Heart right ventricle (tissue), 16 donors: ENCODE measurements at places on chromosomes 2 and 18. TPM values are rescaled to one million over a fixed set of nuclear protein-coding genes. Genes with fewer than 3 reads are reported as not detected.

- no peak overlapping the region for H3K27ac ChIP-seq
- H3K4me1 ChIP-seq, result peaks cover 3% of the 10 kb centered on the region
- no peaks in the 10 kb centered on the region for H3K27me3 ChIP-seq
- DNase-seq, result no peak
- no peak overlapping the region for H3K4me3 ChIP-seq
Measured at GRCh38 chr2:46036929-46037328, 260.3 kb upstream of the EPAS1 start.

- peaks cover 13% of the 10 kb centered on the region for H3K36me3 ChIP-seq
- H3K4me1 ChIP-seq, result peaks cover 33% of the 10 kb centered on the region
- no peak for DNase-seq
- H3K27me3 ChIP-seq, result no peaks in the 10 kb centered on the region
- peak overlapping the region; percentile 75 for H3K4me3 ChIP-seq
- peak overlapping the region; percentile 84 for H3K27ac ChIP-seq
Measured at GRCh38 chr2:241507430-241508239, 749 bp downstream of the STK25 start.

DNA sequence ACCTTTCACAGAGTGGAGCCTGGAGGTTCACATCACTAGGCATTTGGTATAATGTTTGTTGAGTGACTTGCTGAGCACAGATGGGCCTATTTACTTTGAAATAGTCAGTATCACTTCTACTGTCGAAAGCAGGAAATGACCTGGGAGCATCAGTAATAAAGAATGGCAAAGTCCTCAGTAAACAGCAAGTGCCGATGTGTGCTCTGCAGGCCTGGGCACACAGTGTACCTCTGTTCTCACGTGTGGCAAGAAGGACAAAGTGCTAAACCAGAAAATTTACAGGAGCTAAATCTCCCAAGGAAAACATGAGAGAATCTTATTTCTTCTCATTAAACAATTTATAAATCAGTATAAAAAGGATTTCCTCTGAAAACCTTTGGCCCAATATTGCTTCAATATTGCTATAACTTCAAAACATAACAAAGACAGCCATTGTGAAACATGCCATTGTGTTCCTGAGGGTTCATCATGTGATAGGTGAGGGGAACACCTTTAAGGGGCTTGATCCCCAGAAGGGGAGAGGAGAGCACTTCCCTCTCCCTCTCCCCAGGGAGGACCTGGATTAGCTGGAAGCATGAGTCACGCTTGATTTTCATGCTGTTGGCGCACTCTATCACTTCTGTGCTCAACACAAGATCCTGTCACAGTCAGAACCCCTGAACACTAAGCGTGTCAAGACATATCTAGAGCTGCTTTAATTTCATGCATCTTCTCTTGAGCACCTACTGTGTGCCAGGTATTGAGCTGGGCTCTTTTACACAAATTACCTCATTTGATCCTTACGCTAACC is 131.5 kb upstream of the SMAD2 start:
- H3K27me3 ChIP-seq, result no peaks in the 10 kb centered on the region
- H3K4me3 ChIP-seq, result no peak overlapping the region
- H3K4me1 ChIP-seq, result no peaks in the 10 kb centered on the region
- H3K36me3 ChIP-seq, result no peaks in the 10 kb centered on the region

DNA sequence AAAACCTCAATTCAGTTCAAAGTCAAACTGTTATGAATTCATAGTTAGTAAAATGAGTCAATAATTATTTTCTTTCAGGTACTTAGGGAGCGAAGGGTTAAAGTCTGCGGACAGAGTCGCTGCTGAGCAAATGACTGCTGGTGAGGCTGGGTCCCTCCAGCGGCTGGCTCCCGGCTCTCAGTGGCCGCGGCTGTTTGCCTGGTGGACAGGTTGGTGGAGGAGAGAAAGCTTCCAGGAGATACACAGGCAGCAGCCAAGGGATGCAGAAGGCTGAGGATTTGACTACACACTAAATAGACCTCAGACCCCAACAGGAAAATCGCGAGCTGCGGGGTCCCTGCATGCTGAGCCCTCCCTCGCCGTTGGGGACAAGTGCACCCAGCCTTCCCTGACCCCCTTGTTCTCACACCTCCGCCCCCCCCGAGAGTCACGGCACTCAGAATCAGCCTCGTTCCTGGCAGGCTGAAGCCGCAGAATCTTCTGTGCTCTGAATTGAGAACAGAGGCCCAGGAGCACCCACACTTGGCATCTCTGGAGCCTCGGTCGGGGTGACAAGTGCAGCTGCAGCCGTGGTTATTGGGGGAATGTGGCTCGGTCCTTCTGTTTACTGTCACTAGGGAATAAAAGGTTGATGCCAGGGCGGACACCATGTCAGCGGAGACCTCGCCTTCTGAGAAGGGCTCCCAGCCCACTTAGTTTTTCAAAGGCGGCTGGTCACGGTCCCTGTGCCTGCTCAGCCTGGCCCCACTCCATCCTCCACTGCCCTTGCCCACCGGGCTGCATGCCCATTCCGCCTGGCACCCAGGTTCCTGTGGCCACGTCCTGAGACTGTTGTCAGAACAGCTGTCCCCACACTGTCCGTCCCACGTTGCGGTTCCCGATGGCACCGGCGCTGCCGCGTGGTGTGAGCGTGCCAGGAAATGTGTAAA is 74.0 kb downstream of the SLC66A2 start:
- DNase-seq, result no peak
- H3K4me3 ChIP-seq, result no peak overlapping the region
- H3K27me3 ChIP-seq, result peaks cover 45% of the 10 kb centered on the region

GRCh38 chr2:205047273-205047839 is 502.1 kb downstream of the PARD3B start:
- no peak overlapping the region for H3K27ac ChIP-seq
- H3K4me3 ChIP-seq, result no peak overlapping the region
- H3K27me3 ChIP-seq, result no peaks in the 10 kb centered on the region
- no peaks in the 10 kb centered on the region for H3K36me3 ChIP-seq
- DNase-seq, result no peak

- DNase-seq, result no peak
- H3K27ac ChIP-seq, result no peak overlapping the region
- H3K36me3 ChIP-seq, result no peaks in the 10 kb centered on the region
- H3K4me3 ChIP-seq, result no peak overlapping the region
Measured at GRCh38 chr18:38909972-38910371, 1344.4 kb upstream of the CELF4 start.

GRCh38 chr2:172376505-172377125 is 50.8 kb upstream of the ITGA6 start:
- no peak overlapping the region for H3K27ac ChIP-seq
- peaks cover 31% of the 10 kb centered on the region for H3K4me1 ChIP-seq
- H3K4me3 ChIP-seq, result no peak overlapping the region

DNA sequence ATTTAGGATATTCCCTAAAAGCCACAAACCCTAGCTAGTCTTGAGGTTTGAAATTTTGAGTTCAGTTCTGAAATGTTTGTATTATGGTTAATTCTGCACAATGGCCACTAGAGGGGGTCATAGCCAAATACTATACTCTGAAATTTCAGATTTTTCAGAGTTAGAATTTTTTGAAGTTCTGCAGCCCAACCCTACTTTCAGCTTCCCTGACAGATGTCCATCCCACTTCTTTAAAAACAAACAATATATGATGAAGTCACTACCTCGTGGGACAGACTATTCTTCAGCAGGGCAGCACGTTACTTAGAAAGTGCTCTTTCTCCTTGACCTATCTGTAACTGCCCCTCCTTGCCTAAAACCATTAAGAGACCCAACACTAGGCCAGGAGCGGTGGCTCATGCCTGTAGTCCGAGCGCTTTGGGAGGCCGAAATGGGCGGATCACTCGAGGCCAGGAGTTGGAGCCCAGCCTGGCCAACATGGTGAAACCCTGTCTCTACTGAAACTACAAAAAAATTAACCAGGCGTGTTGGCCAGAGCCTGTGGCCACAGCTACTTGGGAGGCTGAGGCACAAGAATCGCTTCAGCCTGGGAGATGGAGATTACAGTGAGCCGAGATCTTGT is 48.2 kb upstream of the PAPOLG start:
- DNase-seq, result no peak
- H3K36me3 ChIP-seq, result no peaks in the 10 kb centered on the region
- H3K4me1 ChIP-seq, result no peaks in the 10 kb centered on the region
- no peak overlapping the region for H3K27ac ChIP-seq

GRCh38 chr2:132757676-132758075 is 87.7 kb upstream of the LYPD1 start:
- no peaks in the 10 kb centered on the region for H3K36me3 ChIP-seq
- H3K4me1 ChIP-seq, result no peaks in the 10 kb centered on the region
- no peak for DNase-seq
- no peaks in the 10 kb centered on the region for H3K27me3 ChIP-seq
- no peak overlapping the region for H3K4me3 ChIP-seq

GRCh38 chr2:65404988-65405697 is 27.3 kb downstream of the SPRED2 start:
- no peak overlapping the region for H3K27ac ChIP-seq
- H3K27me3 ChIP-seq, result no peaks in the 10 kb centered on the region
- no peaks in the 10 kb centered on the region for H3K36me3 ChIP-seq
- H3K4me1 ChIP-seq, result peaks cover 17% of the 10 kb centered on the region
- DNase-seq, result no peak

DNA sequence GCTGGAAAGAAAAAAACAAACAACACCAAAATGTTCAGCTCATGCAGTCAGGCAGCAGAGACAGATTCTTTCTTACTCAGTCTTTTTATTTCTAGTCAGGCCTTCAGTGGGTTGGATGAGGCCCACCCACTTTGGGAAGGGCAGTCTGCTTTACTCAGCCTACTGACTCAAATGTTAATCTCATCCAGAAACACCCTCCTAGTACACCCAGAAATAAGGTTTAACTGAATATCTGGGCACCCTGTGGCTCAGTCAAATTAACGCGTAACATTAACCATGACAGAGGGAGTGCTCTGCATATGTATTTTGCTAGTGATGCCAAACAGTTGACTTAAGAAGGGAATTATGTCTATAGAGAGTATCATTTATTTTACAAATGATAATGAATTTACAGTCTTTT is 401.6 kb downstream of the PARD3B start:
- no peaks in the 10 kb centered on the region for H3K36me3 ChIP-seq
- H3K4me1 ChIP-seq, result no peaks in the 10 kb centered on the region
- no peaks in the 10 kb centered on the region for H3K27me3 ChIP-seq
- DNase-seq, result no peak
- H3K4me3 ChIP-seq, result no peak overlapping the region

DNA sequence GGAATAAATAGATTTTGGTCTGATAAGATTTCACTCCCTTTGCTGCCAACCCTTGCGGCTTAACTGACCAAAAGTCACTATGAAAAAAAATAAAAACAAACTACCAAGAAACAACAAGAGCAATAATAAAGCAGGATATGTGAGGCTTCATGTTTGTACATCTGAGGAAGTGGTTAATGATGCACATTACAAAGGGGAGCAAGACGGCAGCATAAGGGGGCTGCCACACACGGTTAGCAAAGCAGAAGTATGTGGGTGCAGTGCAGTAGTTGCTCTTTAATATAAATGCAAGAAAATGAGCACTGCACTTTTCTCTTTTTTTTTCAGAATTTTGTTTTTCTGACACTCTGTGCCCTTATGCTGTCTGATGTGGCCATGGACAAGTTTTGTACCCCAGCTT is 377.1 kb upstream of the CNTNAP5 start:
- H3K36me3 ChIP-seq, result no peaks in the 10 kb centered on the region
- H3K27me3 ChIP-seq, result no peaks in the 10 kb centered on the region
- no peak for DNase-seq

DNA sequence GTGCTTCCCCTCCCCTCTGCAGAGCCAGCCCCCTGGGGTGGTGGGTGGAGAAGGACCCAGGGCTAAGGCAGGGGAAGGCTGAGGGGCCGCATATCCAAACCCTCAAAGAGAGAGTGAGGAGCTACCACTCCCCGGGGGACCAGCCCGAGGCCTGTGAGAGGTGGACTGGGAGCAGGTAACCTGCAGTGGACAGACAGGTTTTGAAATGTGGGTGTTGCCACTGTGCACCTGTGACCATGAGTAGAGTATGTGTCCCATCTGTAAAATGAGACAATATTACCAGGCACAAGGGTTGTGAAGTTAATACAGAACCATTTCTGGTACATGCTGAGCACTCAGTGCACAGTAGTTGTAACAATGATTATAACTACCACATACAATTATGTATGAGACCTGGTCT is 51.2 kb upstream of the POMC start:
- DNase-seq, result no peak
- H3K4me3 ChIP-seq, result no peak overlapping the region
- H3K27me3 ChIP-seq, result no peaks in the 10 kb centered on the region
- no peaks in the 10 kb centered on the region for H3K36me3 ChIP-seq
- no peak overlapping the region for H3K27ac ChIP-seq

DNA sequence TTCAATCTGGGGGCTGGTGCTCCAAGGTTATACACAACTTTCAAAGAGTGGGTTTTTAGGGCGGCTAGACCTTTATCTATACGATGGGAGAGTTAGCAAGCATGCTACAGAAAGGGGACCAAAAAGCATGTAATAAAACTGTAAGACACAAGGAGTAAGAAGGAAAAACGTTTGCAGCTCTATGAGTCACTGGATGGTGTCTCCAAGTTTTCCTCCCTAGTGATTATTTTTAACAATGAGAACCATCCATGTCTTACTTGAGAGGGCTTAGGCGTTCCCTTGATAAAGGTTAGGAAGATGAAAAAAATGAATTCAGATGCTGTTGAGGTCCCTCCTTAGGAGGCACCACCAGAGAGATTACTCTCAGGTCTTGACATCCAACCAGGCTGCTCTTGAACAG is 75.9 kb downstream of the HRH4 start:
- H3K27ac ChIP-seq, result no peak overlapping the region
- no peak overlapping the region for H3K4me3 ChIP-seq
- H3K4me1 ChIP-seq, result no peaks in the 10 kb centered on the region
- no peaks in the 10 kb centered on the region for H3K36me3 ChIP-seq
- H3K27me3 ChIP-seq, result peaks cover 19% of the 10 kb centered on the region
- no peak for DNase-seq

- H3K27ac ChIP-seq, result no peak overlapping the region
- H3K4me1 ChIP-seq, result peaks cover 10% of the 10 kb centered on the region
- peaks cover 84% of the 10 kb centered on the region for H3K27me3 ChIP-seq
- DNase-seq, result no peak
- H3K36me3 ChIP-seq, result no peaks in the 10 kb centered on the region
- no peak overlapping the region for H3K4me3 ChIP-seq
Measured at GRCh38 chr2:172080641-172081220, 4.6 kb upstream of the DLX1 start.

DNA sequence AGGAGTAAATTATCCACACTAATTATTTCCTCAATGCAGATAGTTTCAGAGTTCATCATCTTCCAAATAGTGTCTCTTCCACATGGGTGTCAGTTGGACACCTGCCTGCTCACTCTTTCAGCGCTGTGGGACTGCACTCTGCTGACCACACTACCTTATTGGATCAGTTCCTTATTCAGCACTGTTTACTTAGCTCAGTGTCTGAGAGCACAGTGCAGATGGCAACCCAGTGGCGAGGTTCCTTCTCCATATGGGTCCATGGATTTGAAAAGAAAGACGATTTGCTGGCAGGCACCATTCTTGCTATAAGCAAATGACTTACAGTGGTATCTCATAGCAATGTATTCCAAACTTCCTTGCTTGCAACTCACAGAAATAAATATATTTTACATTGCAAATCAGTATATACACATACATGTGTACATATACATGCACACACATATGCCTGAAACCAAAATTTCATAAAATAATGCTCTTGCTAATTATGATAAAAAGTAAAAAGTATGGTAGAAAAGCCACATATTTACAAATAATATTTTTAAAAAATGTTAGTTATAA is 354.8 kb downstream of the INSIG2 start:
- H3K36me3 ChIP-seq, result no peaks in the 10 kb centered on the region
- H3K27ac ChIP-seq, result no peak overlapping the region
- H3K4me1 ChIP-seq, result no peaks in the 10 kb centered on the region
- no peak for DNase-seq

The IFIH1 gene
- total RNA-seq, result 9.7 TPM

The MDH1B gene
- total RNA-seq, result 1.5 TPM

The CRYGC gene
- not detected for total RNA-seq

The UNC50 gene
- total RNA-seq, result 28.0 TPM

The NYAP2 gene
- not detected for total RNA-seq

The RESP18 gene
- not detected for total RNA-seq

The TTL gene
- total RNA-seq, result 54.0 TPM

The DPYSL5 gene
- not detected for total RNA-seq

The UGT1A1 gene
- total RNA-seq, result not detected

The TRIB2 gene
- 29.4 TPM for total RNA-seq

The HNMT gene
- total RNA-seq, result 13.9 TPM
